ENCODE measurements at places on chromosomes 6 and 20.
A peak's percentile ranks its signal among the peaks of the same experiment; 100 is the strongest.

DNA sequence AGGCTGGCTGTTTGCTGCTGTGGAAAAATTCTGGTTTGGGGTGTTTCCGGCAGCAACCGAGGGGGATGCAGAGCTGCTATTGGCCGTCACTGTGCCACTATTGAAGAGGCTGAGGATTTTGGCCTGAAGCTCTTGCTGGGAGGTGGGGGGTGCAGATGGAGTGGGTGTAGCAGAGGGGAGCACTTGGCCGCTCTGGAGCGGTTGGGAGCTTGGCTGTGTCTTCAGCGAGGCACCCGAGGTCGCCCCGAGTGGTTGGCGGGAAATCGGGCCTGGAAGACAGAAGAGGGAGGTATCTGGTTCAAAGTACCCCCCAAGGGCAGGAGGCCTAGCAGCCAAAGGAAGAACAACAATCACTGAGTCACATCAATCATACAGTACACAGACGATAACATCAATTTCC lies 27.1 kb downstream of the NCOA5 start:
- DNase-seq = no peak

GRCh38 chr6:112296122-112296521 lies 41.8 kb upstream of the LAMA4 start:
- DNase-seq = no peak

GRCh38 chr6:132247381-132248159 lies 153.7 kb downstream of the MOXD1 start:
- no peak for DNase-seq

DNA sequence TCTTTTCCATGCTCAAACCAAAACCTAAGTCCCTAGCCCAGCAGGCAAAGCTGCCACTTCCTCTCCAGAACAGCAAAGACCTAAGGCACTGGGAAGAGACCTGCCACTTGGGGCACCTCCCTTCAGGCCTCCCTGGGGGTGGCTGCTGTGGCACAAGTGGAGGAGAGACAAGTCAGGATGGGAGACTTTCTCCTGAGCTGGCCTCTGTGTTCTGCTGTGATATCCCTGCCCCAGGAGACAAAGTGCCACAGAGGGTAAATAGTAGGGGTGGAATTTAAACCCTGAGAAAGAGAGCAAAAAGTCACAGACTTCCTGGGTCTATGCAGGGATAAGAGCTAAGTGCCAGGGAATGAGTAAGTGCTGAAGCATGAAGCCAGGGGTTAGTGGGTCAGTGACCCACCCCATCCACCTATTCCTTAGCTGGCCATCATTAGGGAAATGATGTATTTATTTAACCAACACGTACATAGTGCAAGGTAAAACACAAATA lies 84.2 kb downstream of the MRPL14 start:
- DNase-seq = no peak

DNA sequence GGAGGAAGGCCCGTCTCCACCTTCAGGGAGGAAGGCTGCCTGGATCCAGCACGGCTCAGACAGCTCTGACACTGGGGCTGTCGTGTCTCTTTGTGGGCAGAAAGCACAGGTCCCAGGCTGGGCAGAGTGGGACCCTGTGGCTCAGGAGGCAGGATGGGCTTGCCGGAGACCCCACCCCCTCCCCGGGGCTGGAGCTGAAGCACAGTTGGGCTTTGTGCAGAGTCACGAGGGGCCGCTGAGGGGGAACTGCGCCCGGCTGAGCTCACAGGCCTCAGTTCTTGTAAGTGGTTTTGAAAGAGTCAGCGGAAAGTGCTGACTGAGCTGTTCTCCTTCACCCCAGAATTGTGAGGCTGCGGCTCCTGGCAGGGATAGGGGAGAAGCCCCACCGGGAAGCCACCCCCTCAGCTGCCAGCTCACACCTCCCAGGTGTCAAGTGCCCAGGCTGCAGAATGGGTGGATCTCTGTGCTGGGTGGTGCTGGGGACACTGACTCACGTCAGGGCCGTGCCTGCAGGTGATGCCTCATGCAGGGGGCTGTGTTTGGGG lies 145.5 kb upstream of the RNF24 start:
- no peak for DNase-seq

DNA sequence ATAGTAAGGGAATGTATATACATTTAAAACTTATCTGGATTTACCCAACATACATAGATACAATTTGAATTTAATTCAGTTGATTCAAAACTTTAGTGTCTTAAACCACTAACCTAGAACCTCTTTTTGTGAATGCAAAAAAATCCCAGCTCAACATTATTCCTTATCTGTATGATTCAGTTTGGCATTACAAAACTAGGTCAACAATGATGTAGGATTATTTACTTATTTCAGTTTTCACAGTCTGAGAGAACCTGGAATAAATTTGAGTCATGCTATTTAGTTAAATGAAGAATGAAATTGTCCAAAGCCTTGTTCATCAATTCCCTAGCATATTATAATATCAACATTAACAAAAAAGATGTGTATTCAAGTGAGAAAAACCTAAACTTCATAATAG lies 7.4 kb upstream of the PLCB1 start:
- DNase-seq = no peak

GRCh38 chr6:97947841-97948240 lies 664.8 kb upstream of the MMS22L start:
- no peak for DNase-seq

DNA sequence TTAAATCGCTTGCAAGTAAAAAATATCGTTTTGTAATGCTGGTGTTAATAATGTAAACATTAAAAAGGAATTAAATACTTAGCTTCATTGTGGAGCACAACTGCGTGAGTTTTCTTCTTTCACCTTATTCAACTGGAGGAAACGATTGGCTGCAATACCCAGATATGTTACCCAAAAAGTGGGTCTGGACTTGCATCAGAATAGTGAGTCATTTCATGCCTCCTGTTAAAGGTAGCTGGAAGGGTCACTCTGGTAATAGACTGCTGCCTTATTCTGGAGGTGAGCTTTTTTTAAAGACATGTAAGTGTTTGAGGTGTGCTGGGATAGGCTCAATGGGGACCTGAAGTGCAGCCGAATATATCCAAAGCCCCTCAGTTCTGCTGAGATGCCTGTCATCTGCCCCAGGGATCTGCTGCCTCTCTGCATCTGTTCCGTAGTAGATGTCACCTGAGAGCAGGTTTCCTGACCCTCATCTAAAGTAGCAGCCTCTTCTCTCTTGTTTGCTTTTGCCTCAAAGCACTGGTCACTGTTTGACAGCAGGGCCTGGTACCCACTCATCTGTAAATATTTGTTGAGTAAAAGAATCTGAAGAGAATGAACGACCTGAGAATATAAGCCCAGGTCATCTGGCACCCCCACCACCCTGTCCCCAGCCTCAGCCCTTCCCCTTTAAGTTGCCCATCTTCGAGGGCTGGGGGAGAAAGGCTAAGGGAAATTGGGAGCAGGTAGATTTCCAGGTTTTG lies 5.6 kb upstream of the UQCC2 start:
- no peak for DNase-seq

- no peak for DNase-seq
Measured at GRCh38 chr6:129661536-129662405, 48.2 kb downstream of the ARHGAP18 start.

GRCh38 chr6:11771473-11772048 lies 7.0 kb downstream of the ADTRP start:
- no peak for DNase-seq

- no peak for DNase-seq
Measured at GRCh38 chr20:51978070-51978501, 175.8 kb upstream of the SALL4 start.

GRCh38 chr6:24455061-24455460 lies 34.3 kb downstream of the GPLD1 start:
- DNase-seq = no peak

DNA sequence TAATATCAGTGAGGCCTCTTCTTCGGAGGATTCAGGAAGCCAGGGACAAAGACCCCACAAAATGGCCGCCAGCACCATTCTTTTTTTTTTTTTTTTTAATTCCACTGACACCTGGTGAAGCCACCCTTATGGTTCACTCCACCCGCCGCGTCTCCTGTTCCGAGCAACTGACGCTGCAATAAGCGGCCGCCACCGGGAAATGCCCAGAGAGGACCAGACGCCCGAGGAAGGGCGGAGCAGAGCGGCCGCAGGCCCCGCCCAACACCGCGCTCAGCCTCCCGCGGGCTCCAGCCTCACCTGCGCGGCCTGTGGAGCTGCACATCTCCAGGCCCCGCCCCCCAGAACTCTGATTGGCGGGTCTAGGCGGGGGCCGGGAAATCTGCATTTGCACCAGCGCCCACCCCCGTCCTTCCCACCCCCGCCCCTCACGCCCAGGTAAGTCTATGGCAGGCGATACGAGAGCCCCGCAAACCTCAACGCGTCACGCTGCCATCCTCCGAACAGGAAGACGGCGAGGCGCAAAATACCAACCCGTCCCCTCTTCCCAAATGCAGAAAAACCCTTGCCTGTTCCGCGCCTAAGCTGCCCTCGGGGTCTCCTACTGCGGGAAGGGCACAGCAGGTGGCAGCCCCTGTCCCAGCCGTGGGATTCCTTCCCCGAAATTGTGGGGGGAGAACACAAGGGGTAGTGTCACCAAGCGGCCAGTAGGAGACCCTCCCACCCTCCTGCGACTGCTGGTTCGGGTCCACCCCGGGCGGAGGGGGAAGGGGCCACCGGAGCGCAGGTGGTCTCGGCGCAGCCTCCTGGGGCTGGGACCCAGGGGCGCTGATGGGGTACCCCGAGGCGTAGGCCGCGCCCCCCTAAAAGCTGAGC lies 960 bp downstream of the ATP9A start:
- peak; percentile 68 for DNase-seq

- DNase-seq = peak; percentile 21
Measured at GRCh38 chr6:44594481-44594880, 207.0 kb downstream of the CDC5L start.

DNA sequence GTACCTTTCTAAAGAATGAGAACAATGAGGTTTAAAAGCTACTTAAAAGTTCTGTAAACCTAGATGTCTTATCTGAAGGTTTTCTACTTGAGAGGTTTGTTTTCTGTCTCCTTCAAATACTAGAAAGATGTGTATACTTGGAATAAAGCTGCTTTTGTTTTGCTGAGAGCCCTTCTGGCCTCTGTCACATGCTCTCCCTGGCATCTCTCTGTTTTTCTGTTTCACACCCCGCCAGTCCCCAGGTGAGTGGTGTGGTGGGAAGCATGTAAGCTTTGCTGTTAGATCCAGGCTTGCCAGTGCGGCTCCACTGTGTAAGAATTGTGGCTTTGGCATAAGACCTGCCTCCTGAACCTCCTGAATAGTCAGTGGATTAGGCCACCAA lies 56.8 kb downstream of the SNX9 start:
- DNase-seq = no peak

DNA sequence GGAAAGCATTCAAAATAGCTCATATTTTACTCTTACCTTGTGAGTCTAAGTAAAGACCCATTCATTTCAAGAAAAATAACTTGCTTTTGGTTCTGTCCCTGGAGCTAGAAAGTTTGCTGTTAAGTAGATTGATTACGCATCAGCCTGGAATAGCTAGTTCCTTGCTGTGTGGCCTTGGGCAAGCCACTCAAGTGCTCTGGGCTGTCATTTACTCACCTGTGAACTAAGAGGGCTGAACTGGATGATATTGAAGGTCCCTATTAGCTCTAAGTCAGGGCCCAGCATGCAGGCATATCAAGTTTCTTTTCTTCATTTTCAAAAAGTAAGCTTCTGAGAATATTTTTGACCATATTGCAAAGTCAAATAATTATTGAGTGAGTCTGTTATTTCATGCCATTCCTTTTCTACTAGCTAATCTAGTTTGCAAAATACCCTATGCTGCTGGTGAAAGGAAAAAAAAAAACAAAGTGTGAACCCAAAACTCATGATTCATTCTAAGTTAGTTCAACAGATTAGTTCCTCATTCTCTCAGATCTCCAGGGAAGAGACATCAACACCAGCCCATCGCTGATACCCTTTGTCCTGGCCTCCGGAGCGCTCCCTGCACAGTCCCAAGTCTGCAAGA lies 106.5 kb upstream of the GMDS start:
- DNase-seq = no peak
